ENCODE measurements at places on chromosomes 6 and 20.

DNA sequence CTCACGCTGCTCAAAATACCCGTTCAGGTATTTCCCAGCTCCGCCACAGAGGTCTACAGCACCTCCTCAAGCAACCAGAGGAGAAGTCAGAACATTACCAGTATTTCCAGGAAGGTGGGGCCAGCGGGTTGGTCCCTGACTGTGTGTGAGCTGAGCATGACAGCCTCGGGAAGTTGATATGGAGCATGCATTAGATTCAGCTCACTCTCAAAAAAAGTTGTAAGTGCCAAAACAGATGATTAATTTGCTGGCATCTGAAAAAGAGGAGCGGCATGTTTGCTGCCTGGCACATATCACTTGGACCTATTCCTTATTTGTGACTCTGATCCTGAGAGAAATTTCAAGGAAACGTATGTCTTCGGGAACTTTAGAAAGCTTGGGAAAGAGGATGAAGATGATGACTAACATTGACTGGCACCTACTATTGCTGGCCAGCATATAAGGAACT lies 32.3 kb downstream of the ELOVL2 start:
- no peak for DNase-seq

DNA sequence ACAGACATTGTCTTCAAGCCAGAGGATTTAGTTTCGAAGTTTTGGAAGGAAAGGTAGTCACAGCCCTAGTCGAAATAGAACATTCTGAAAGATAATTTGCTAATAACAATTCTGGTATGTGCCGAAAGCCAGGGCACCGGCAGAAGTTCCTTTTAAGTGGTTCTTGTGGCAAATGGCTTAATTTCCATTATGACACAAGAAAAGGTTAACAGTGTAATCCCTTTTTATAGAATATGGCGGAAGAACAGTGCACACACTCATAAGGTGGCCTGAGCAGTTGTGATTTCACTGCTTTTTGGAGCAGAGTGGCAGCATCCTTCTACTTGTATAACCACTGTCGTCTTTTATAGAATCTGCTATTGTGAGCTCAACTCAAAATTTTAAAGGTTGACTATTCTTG lies 152.4 kb downstream of the SASH1 start:
- DNase-seq: no peak

DNA sequence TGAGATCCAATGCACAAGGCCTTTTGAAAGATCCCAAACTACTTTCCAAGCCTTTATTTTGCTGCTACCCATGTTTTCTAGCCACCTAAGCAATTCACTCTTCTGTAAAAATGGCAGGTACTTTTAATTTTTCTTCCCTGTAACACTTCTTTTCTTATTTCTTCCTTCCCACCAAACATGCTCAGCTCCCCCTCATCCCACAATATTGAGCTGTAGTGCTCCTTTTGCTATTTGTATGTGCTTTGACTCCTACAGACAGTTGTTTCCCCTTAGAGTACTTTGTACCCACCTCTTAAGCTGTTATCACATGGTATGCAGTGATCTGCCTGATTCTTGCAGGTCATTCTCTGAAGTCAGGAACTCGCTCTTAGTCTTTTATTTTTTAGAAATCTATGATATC lies 49.3 kb downstream of the QKI start:
- no peak for DNase-seq

- no peak for DNase-seq
Measured at GRCh38 chr6:46347669-46348068, 143.6 kb downstream of the RCAN2 start.

DNA sequence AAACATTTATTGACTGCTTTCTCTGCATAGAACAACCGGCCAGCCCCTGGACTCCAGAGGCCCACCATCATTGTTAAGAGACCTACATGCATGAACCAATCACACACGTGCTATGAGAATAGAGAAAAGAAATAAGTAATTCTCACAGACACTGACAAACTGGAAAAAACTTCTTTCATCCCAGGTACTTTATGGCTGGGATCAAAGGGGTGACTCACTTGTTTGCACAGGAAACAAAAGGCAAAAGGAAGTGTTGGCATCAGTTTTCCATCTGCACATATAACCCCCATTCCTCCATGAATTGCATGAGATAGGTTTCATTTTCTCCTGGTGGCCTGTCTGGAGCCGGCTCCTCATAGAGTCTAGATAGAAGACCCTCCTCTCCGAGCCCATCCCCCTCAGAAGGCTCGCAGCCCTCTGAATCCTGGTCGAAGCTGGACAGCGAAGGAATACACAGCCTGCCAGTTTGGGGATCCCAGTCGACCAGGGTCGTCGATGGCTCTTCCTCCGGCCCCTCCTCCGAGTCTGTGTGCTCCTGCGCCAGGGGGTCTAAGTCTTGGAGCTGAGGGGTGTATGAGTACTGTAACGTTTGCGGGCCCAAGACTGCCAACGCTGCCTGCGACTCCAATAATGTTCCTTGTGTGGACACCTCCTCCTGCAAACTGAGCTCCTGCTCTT lies 43.3 kb downstream of the IL20RA start:
- no peak for DNase-seq
